ENCODE measurements at places on chromosomes 16 and 17.

GRCh38 chr17:32684087-32684958 lies 192.6 kb downstream of the MYO1D start:
- DNase-seq: no peak

DNA sequence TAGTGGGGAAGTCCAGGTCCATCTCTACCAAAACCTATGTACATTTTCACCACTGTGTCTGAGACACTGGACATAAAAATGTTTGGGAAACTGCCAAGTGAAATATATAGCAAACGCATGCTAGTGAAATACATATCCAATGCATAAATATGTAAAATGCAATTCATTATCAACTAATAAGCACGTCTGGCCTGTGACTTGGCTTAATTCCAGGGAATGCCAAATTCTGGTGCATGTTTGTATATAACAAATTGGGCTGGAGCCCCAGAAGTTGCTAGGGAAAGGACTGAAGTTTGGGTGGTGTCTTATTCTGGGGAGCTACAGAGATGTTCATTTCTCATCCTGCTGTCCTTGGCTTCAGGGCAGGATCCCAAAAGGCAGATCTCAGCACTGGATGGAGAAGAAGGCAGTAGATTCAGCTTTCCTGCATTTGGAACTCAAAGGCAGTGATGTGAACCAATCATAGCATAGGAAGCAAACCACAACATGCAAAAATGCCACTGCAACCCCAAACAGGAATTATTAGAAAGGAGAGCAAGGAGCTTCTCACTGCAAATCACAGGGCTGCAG lies 184.3 kb downstream of the HS3ST3A1 start:
- no peak for DNase-seq

- no peak for DNase-seq
These were observed 58.9 kb downstream of the BAIAP2 start for GRCh38 chr17:81093619-81094508.

DNA sequence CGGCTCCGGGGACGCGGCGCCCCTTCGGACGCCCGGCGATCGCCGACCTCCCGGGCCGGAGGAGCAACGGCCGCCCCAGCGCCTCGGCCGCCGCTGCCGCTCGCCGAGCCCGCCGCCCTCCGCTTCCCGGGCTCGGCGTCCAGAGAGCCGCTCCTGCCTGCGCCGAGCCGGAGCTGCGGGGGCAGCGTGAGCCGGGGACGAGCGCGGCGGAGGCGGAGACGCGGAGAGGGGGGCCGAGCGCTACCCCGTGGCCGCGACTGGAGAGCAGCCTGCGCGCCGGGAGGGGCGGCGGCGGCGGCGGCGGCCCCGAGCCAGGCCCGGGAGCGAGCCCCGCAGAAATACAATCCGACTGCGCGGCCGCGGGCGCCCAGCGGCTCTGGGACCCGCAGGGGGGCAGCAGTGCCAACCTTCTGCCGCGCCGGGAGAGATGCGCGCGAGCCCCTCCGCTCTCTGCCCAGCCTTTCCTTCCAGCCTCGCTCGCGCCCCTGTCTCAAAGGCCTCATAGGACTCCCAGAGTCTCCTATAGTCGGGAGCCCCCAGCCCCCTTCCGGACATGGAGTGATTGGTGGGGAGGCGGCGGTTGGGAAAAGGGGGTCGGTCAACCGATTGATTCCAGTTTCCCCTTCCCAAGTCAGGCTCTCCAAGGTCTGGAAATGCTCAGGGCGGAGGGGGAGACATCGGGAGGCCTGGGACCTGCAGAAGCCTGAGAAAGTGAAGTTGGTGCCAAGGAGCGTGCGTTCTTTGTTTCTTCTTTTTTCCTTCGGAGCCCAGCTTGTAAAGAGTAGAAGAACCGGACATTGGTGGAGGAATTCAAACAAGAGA lies 1.0 kb upstream of the SDK2 start:
- no peak for DNase-seq

- no peak for DNase-seq
These were observed 14.0 kb upstream of the RFWD3 start for GRCh38 chr16:74680681-74681080.

- DNase-seq: no peak
These were observed 71.5 kb downstream of the SEC14L1 start for GRCh38 chr17:77212081-77212832.

DNA sequence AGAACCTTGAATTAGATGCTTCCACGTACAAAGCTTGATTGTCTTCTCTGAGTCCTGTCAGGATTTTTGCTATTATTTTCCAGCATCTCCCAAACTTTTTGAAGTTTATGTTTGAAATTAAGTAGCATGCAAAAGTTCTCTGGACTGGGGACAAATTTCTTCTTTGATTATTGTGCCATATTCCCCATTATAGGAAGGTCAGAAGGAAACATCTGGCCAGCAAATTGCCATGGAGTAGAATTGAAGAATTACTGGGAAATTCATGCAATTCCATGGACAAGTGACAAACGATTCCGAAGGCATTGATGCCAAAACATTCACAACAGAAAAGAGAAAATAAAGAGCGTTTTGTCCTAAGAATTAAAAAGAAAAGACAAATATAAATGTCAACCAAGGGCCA lies 737.2 kb downstream of the CDH11 start:
- DNase-seq: no peak

- peak; percentile 37 for DNase-seq
These were observed 23.4 kb downstream of the NMRAL1 start for GRCh38 chr16:4450931-4451519.

DNA sequence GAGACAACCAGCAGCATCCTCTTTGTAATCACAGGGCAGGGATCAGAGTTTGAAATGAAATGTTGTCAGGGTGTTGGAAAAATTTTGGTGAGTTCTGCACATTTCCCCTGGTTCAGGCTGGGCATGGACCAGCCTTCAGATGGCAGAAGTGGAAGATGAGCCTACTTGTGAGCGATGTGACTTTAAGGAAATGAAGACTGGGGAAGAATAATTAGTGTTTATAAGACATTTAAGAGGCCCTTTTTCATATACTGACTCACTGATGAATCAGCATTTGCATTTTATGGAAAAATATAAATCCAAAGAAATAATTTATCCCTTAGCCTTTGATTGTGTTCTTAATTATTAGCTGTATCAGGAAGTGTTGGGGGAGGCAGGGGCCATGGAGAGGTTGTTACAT lies 20.9 kb downstream of the GPR179 start:
- DNase-seq: no peak

DNA sequence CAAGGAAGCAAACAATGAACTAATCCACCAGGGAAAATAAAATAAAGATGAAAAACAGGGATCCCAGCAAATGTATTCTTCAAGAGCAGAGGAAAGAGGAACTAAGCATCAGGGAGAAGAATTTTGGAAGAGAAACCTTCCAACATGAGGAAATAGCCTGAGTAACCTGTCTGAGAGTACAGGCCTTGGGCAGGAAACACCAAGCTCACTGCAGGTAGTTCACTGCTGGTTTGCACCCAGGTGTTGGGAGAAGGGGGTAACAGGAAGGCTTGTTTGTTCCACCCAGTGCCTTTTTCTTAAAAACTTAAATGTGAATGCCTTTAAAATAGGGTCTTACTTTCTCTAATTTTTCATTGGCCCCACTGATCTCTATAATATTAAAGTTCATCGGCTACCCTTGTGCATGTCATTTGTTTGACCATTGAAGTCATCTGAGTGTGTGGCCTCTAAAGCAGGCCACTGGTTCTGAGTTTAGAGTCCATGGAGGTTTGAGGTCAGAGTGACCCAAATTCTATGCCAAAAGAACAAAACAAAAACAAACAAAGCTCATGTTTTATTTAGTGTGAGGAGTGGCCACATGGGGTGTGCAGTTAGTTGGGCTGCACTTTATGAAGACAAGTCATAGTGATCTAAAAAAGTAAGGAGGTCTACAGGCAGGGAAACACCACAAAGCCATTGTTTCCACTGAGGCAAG lies 62.9 kb upstream of the COX10 start:
- no peak for DNase-seq

DNA sequence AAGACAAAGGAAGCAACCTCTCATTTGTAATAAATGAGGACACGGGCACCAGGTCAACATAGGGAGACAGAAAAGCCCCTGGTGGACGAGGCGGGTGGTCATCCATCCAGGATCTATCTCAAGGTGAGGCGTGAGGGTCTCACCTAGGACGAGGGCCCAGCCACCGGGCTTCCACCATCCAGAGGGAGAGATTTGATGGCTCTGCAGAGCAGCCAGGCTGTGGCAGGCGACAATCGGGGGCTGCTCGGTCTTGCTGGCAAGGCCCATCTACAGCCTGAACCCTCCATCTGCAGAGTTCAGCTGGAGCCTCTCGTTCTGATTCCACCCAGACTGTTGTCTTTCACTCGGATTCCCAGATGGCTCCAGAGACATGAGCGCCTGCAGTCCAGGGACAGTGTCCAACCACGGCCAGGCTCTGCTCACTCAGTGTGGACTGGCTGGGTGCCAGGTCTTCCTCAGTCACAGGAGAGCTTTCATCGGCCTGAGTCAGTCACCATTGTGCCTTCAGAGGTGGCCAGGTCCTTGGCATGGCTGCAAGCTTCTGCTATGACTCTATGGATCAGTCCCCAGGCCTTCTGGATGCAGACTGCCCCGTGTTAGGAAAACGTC lies 5.9 kb downstream of the LITAFD start:
- no peak for DNase-seq

GRCh38 chr16:28610595-28611191 lies 849 bp upstream of the SULT1A1 start:
- no peak for DNase-seq

DNA sequence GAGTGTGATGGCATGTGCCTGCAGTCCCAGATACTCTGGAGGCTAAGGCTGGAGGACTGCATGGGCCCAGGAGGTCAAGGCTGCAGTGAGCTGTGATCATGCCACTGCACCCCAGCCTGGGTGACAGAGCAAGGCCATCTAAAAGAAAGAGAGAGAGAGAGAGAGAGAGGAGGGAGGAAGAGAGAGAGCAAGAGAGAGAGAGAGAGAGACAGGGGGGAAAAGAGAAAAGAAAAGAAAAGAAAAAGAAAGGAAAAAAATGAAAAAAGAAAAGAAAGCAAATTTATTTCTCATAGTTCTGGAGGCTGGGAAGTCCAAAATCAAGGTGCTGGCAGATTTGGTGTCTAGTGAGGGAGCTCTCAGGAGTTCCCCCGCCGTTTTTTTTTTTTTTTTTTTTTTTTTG lies 33.3 kb downstream of the RNF135 start:
- no peak for DNase-seq

GRCh38 chr17:57739402-57740234 lies 5.5 kb downstream of the CCDC182 start:
- DNase-seq: peak; percentile 49
